Hindlimb muscle (tissue), 1 donor: ENCODE measurements at places on chromosomes 1 and 21.

DNA sequence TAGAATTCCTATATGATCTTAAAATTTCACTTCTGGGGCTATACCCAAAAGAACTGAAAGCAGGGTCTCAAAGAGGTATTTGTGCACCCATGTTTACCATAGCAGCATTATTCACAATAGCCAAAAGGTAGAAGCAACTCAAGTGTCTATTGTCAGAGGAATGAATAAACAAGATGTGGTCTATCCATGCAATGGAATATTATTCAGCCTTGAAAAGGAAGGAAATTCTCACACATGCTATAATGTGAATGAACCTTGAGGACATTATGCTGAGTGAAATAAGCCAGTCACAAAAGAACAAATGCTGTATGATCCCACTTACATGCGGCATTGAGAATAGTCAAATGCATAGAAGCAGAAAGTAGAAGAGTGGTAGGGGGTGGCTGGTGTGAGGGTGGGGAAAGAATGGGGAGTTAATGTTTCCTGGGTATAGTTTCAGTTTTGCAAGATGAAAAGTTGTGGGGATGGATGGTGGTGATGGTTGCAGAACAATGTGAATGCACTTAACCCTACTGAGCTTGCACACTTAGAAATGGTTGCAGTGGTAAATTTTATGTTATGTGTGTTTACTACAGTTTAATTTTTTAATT lies 122.4 kb downstream of the TOMM20 start:
- DNase-seq = no peak

GRCh38 chr1:219126377-219126776 lies 47.3 kb upstream of the LYPLAL1 start:
- no peak for DNase-seq

DNA sequence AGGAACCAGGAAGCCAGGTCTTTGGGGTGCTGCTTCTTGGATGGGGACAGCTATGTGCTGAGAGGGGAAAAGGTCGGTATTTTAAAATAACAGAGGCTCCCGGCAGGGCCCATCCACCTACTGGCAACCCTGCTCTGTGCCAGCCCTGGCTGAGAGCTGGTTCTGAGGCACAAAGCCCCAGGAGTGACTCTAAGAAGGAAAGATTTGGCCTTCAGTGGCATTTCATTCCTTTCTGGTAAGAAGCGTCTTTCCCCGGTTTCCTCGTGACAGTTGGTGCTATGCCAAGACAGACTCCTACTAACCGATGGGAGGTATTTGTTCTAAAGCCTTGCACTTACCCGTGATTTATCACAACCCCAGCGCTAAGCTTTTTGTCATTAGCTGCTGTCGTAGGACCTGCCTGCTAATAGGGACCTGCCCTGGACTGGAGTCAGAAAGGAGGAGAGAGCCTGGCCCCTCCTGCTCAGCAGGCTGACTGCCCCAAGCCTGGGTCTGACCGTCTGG lies 123.1 kb upstream of the ADAR start:
- no peak for DNase-seq

GRCh38 chr1:201309416-201309815 lies 26.1 kb downstream of the PKP1 start:
- peak; percentile 60 for DNase-seq

DNA sequence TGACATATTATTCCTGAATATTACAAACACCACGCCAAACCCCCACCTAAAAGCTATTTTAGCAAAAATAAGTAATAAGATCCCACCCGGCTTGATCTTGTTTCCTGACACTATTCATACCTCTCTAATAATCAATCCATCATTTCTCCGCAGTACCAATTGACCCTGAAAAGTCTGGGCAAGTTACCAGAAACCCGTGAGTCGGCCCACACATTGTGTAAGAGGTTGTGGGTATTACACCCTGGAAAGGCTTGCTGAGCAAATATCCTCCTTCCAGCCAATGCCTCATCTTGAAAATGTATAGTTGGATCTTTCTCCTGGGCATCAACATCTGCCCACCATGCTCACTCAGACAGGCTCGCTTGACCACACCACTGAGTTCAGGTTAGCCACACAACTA lies 451.0 kb downstream of the TTLL7 start:
- no peak for DNase-seq

- no peak for DNase-seq
Observed at GRCh38 chr21:44699502-44700001, 2.6 kb downstream of the KRTAP10-12 start.

- no peak for DNase-seq
Observed at GRCh38 chr1:42952303-42953001, 6.2 kb downstream of the SLC2A1 start.

DNA sequence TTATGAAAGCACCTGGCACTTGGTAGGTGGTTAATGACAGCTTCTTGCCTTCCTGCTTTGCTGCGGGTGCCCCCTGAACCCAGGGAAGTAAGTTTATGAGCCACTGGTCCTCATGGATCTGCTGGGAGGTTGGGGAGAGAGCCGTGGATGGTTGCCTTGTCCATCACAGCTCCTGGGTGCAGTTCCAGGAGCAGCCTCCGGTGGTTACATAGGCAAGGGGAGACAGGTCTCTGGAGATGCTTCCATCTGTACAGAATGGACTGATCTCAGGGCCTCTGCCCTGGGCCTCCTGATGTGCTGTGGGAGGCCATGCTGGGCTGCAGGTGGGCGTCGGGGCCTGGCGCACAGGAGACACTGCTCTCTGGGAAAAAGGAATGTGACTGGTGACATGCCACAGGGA lies 31.6 kb upstream of the ARHGEF10L start:
- no peak for DNase-seq

DNA sequence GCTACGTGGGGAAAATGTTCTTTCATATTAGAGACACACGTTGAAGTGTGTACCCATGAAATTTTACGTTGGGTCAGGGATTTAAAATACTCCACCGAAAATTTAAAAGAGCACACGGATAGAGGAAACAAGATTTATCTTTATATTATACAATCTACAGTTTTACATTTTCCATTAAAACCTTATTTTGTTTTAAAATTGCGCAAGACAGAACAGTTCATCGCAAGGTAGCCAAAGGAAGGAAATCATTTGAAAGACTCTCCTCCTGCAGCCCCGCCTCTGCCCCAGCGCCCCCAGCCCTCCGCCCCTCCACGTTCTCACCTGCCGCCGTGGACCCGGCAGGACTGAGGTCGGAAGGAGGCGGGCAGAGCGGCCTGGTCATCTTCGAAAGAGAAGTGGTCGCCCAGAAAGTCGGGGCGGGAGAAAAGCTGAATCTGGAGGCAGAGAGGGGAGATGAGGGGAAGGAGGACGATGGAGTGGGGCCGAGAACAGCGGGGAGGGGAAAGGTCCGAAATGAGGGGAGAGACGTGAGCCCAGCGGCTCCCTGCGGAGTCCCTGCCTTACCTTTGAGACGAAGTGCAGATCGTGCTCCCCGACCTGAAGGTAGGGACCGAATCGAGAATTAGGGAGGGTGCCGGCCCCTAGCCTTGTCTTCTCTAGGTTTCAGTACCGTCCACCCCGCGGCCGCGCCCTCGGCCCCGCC lies 18.0 kb downstream of the CRYBG2 start:
- no peak for DNase-seq

DNA sequence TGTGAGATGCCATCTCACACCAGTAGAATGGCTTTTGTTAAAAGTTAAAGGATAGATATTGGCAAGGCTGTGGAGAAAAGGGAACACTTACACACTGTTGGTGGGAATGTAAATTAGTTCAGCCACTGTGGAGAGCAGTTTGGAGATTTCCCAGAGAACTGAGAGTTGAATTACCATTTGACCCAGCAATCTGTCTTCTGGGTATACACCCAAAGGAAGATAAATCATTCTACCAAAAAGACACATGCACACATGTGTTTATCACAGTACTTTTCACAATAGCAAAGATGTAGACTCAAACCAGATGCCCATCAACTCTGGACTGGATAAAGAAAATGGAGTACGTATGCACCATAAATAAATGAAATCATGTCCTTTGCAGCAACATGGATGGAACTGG lies 88.6 kb upstream of the LRRC8D start:
- DNase-seq = no peak

DNA sequence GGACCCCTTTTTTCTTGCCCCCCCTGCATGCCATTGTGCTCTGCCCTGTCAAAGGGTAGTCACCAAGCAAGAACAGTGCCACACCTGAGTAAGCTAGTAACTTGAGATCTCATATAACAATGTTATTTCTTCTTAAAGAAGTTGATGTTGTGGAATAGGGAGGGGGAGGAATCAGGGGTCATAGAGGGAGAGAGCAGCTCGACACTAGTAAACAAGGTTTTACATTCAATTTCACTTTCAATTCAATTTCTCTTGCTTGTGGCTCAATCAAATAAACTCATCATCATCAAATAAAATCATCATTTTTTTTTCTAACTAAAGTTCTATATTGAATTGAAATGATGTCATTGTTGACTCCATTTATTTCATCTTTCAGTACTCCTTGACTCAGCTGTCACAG lies 106.4 kb downstream of the CRB1 start:
- DNase-seq = no peak

DNA sequence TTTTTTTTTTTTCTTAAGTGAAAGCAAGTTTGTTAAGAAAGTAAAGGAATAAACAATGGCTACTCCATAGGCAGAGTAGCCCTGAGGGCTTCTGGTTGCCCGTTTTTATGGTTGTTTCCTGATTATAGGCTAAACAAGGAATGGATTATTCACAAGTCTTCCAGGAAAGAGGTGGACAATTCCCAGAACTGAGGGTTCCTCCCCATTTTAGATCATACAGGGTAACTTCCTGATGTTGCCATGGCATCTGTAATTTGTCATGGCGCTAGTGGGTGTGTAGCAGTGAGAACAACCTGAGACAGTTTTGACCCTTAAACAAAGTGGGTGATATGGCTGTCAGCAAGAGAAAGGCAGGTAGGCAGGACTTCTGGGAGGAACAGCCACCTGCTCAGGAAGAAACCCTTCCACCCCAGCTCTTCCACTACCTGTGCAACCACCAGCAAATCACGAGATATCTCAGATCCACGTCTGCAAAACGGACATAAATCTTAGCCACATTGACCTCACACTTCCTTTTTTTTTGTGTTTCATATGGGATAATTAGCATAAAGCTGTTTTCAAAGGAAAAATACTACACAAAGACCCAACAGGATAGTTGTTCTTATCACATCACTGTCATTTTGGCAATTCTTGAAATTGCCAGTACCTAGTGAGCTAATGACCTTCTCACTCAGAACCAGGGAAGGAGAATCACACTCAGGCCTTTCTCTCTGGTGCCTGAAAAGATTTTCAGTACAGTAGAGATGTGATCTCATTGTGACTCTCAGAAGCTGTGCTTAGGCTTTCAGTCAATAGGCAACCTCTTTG lies 34.8 kb upstream of the DUSP10 start:
- DNase-seq = no peak

GRCh38 chr1:29853716-29854330 lies 617.5 kb downstream of the PTPRU start:
- no peak for DNase-seq

DNA sequence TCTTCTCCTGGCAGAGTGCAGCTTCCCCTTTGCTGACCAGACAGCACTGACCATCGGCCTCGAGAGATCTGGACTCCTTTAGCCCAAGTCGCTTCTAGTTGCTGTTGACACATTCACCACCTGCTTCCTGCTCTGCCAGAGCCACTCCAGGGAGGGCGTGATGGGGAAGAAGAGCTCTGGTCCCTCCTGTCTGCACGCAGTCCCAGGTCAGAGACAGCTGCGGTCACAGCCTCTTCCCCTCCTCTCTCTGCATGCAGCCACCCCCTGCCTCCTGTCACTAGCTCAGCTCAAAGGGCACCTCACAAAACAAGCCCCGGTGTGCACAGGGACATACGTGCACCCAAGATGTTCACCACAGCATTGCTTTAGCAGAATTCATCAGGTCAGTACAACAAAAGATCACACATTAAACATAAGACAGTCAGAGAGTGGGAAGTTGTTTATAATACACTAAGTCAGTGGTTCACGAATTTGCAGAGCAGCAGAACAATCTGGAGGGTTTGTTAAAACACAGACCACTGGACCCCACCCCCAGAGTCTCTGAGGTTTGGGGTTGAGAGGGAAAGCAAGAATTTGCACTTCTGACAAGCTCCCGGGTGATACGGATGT lies 132.9 kb downstream of the SYF2 start:
- DNase-seq = no peak

- DNase-seq = peak; percentile 66
Observed at GRCh38 chr1:32066489-32066873, 6.3 kb upstream of the TMEM39B start.

DNA sequence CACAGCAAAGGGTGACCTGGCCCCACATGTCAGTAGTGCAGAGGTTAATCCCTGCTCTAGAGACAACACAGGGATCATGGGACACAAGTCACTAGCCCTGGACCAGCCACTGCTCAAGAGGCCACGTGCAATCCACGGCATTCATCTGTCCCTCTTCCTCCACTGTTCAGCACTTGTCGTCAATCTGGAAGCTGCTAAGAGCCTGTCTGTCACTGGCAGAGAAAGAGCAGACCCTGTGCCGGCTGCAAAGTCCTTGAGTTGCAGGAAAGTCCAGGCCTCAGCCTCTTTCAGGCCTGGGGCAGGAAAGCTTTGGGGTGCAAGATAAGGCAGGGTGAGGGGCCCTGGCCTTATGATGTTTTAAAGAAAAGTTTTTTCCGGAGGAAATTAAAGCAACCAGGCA lies 16.7 kb downstream of the CELA2B start:
- no peak for DNase-seq

- no peak for DNase-seq
Observed at GRCh38 chr1:202625416-202626360, 84.6 kb downstream of the SYT2 start.

- no peak for DNase-seq
Observed at GRCh38 chr21:16258844-16259611, 529.2 kb downstream of the USP25 start.

- DNase-seq = no peak
Observed at GRCh38 chr1:63523738-63524137, 413 bp downstream of the EFCAB7 start.

DNA sequence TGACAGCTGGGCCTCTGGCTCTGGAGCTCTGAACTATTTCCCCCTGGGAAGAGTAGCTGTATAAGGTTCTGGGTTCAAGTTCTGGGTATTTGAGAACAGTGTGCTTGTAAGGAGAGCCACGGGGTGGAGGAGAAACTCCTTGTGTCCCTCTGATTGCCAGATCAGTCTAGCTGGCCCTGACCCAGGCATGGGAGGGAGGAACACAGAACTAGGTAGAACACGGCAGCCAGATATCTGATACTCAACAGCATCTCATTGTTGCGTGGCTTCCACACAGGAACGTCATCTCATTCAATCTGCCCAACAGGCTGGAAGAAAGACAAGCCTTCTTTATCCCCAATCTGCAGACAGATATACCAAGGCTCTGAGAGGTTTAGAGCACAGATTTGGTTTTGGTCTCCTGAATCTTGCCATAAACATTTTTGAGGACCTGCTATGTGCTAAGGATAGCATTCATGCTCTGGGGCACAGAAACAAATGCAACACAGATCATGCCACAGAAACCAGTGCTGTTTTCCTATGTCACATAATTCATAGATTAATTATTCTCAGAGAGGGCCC lies 83.8 kb downstream of the PLXNA2 start:
- no peak for DNase-seq
